Stimulated activated CD4-positive, alpha-beta T cell treated with anti-CD3 and anti-CD28 coated beads, TNF-alpha, amount 100 ng/mL, for 24 hours (primary cell): ENCODE measurements at places on chromosomes 7 and 10.

DNA sequence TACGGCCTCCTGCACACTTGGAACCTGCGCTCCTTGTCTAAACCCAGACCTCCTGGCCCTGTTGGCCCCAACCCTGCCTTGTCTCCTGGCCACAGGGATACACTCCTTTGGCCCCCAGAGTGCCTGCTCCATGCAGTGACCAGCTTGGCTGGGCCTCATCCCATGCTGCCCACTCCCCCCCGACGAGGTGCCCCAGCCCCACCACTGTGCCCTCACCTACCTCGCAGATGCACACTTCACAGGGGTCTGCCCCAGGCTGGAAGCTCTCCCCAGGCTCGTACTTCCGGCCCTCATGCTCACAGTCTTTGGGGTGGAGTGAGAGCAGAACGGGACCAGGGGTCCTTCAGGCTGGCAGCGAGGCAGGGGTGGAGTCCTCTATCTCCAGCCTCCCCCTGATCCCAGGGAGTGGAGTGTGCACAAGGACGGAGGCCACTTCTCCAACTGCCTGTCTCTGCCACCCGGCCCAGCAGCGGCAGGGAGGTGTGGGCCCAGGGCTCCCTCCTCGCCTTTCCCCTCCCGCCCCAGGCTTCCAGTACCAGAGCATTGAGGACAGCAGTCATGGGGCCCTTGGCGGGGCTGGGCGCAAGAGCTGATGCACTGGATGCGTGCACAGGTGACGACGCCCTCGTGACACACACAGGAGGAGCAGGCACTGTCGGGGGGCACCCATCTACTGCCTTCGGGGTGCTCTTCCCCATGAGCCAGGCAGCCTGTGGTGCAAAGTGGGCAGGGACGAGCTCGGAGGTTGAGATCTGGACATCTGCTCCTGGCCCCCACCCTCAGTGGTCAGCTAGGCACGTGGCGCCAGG, 22.1 kb downstream of the ATP6V1F start:
- no peak for DNase-seq

DNA sequence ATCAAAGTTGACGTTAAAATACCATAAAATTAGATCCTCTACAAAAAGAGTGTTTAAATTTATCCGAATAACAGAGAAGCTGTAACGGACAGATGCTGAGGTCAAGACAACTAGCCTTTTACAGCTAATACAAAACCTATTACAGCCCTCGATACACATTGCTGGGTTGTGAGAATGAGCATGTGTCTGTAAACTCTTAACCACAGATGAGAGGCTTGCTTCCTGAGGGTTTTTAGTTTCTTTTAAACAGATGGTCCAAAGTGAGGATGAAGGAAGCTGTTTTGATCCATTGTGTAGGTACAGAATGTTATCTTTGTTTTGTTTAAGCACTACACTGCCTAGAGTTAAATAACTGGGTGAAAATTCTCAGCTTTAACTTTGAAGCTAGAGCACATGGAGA, 578.2 kb downstream of the PARD3 start:
- no peak for DNase-seq

DNA sequence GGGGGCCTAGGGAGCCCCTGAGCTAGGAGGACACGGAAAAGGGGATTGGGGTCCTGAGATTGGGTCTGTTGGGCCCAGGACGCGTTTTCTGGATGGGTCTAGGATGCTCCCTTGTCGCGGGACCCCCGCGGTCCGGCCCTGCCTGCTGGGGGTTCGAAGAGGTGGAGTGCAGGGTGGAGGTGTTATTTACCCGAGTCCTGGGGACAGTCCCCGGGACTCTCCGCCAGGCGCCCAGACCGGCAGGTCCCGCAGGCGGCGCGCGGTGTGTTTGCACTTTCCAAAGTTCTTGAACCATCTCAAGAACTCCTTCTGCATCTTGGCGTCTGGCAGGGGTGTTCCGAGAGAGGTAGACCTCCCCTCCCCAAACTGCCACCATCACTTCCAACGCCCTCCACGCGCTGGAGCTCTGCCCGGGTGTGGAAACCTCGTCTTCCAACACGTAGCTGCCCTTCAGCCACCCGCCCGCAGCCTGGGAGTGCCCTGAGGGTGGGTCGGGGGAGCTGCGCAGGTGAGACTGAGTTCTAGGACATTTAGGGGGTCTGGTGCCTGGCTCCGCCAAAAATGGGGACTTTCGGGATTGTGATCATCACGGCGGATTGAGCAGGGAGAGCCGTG, 569 bp downstream of the CAV1 start:
- no peak for DNase-seq

DNA sequence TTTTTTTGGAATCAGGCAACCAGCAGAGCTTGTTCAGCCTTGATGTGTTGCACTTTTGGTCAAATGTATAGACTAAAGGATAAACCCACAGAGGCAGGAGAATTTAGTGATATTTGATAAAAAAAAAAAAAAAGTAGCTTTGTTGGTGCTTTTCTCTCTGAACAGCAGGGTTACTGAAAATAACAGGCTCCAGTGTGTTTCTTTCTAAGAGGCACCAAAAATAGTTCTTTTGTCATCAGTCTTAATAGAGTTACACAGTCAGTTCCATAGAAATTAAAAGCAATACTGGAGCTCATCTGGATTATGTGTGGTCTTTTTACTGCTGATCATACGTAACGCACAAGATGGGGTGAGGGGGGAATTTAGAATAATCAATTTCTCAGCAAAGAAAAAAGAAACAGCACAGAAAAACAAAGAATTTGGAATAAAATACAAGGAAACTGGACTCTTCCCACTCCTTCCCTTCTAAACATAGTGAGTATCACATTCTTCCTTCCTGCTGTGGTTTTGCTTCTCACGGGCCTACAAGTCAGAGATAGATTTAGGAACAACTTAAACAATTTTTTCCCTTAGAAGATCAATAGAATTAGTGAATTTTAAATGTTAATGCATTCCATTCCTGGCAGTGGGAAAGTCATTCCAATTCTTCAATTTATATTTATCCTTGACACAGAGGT, 178.8 kb upstream of the AKR1E2 start:
- no peak for DNase-seq

DNA sequence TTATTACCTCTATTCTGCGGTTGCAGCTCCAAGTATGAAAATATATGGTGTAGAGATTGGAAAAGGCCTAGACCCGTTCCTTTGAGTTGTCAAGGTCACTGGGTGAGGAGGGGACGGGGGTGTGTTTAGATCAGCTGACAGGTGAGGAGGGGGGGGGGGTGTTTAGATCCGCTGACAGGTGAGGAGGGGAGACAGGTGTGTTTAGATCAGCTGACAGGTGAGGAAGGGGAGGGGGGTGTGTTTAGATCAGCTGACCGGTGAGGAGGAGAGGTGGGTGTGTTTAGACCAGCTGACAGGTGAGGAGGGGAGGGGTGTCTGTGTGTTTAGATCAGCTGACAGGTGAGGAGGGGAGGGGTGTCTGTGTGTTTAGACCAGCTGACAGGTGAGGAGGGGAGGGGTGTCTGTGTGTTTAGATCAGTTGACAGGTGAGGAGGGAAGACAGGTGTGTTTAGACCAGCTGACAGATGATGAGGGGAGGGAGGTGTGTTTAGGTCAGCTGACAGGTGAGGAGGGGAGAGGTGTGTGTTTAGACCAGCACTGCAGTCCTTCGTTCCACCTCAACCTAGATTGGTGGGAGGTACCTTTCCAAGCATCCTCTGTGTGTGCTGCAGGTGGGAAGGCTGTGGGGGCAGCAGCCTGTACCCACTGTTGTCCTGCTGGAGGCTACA, 655.0 kb upstream of the ADARB2 start:
- DNase-seq, result no peak

- no peak for DNase-seq
Measured at GRCh38 chr10:57420881-57421280, 846.8 kb downstream of the IPMK start.

GRCh38 chr10:46229144-46229563, 57.6 kb upstream of the ANTXRL start:
- no peak for DNase-seq

DNA sequence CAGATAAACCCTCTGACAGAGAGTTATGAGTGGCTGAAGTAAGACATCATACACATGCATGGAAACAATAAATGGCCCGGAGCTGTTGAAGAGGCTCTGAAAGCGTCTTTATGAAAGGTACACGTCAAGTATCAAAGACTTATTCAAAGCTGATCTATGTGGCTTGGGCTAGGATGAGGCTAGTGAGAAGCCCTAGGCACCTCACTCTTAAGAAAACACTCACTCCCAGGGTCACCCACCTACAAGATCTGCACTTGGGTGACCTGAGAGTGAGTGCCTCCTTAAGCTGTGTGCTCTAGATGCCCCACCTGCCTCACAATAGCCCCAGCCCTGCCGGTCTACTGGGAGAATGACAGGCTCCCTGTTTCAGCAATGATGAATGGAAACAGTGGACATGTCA, 1.1 kb upstream of the GIMAP1 start:
- no peak for DNase-seq

DNA sequence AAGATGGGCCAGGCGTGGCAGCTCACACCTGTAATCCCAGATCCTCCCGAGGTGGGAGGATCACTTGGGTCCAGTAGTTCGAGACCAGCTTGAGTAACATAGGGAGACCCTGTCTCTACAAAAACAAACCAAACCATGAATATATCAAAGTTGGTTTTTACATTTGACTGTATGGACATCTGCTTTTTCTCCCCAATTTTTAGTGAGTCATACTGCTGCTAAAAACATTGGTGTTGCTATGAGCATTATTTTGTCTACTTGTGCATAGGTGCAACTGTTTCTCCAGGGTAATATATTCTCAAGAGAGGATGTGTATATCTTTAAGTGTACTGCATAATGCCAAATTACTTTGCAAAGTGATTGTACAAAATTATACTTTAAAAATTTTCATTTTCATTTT, 769 bp upstream of the TMEM248 start:
- DNase-seq, result no peak

GRCh38 chr10:102281102-102281487, 35.8 kb downstream of the GBF1 start:
- DNase-seq, result no peak

DNA sequence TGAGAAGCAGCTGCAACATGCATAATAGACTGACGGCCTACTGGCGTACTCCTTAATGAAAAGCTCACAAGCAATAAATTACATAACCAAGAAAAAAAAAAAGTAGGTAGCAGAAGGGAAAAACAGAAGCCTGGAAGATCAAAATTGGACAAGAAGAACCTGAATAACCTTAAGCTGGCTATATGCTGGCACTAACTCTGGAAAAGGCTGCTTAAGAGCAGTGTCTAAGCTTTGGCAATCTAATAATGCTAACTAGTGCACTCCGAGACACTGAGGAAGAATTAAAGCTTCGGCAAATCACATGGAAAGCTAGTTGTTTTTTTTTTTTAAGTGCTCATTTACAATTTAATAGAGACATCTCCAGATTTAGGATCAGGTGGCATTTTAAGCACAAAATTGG, 441.9 kb downstream of the PARD3 start:
- DNase-seq, result no peak

- no peak for DNase-seq
Measured at GRCh38 chr7:154871928-154872750, 130.8 kb downstream of the PAXIP1 start.

- no peak for DNase-seq
Measured at GRCh38 chr10:95536017-95536416, 25.2 kb downstream of the SORBS1 start.

GRCh38 chr10:11625019-11625735, 13.7 kb upstream of the USP6NL start:
- DNase-seq, result no peak

DNA sequence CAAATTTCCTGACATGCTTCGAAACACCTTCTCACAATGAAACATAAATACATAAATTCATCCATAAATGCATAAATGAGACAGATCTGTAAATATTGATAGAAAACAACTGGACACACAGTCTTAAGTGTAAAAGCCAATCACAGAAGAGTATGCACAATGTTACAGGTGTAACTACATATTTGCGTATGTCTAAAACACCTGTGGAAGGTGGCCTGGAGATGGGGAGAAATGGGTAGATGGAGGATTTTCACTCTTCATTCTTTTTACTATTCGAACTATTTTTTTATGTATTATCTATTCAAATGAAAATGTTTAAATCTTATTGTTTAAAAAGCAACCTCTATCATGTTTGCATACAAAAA, 860 bp downstream of the IQUB start:
- DNase-seq, result no peak

GRCh38 chr10:87752566-87752965, 65.5 kb downstream of the ATAD1 start:
- DNase-seq, result no peak

DNA sequence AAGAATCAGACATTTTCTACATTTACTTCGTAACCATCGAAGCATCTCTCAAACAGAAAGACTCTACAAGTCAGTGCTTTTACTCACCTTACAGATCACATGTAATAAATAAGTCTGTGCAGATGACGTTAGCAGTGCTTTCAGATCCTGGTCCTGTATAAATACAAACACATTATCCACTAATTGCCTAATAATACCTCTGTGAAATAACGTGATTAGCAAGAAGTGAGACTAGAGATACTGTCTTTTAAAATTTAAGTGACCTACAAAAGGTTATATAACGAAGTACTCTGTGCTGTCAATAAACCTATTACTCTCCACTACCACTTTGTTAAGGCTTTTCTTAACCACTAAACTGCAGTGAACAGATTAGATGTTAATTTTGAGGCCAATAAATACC, 246.9 kb downstream of the NSUN6 start:
- no peak for DNase-seq

DNA sequence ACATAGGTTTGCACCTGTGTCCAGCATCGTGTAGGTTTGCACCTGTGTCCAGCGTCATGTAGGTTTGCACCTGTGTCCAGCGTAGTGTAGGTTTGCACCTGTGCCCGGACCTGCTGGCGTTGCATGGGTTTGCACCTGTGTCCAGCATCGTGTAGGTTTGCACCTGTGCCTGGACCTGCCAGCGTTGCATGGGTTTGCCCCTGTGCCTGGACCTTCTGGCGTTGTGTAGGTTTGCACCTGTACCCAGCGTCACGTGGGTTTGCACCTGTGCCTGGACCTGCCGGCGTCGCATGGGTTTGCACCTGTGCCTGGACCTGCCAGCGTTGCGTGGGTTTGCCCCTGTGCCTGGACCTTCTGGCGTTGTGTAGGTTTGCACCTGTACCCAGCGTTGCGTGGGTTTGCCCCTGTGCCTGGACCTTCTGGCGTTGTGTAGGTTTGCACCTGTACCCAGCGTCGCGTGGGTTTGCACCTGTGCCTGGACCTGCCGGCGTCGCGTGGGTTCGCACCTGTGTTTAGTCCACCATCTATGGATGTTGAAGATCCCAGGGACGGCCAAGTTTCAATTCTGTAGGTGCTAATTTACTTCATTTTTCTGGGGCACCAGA, 158.0 kb downstream of the WDR37 start:
- no peak for DNase-seq

DNA sequence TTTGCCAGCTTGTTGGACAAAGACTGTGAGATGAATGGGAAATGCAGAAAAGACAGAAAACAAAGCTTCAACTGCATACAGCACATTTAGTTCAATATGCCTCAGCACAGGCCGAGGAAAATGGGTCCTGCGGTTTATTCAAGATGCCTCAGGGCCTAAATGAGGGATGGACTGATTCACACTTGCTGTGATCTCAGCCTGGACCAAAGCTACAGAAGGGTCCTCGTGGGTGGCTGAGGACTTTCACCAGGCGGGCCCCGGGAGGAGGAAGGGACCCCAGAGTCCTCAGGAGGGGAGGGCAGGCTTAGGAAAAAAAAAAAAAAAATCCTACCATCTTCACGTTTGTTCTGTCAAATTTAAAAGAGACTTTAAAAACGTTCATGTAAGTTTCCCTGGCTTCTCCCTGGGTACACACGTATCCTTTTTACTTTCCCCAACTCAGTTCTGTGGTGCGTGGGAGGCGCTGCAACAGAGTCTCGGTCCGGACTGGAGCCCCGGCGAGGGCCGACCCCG, 624 bp upstream of the ZNF783 start:
- DNase-seq, result peak; percentile 26
